ENCODE measurements at places on chromosomes 11 and 22.

DNA sequence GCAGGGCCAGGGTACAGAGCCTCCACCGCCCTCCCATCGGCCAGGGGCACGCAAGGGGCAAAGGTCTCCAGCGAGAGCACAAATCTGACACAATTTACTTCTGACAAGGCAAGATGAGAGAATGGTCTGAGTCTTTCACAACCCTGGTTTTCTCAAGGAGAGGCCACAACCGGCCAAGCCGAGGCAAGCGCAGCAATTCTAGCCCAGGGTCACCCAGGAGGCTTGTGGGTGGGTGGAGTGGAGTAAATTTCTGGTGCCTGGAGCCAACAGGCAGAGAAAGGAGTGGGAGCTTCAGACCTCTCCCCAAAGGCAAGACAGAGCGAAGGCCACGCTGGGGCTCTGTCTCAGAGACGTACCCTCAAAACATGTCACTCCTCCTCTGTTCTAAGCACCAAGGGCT is 9.3 kb downstream of the LARGE2 start:
- DNase-seq: no peak

- no peak for DNase-seq
Measured at GRCh38 chr11:59473015-59473414, at the start of gene OR4D10. TSS of gene OR4D10 (plus strand) at chr11:59473315. CDS start at chr11:59477430, 4,115 bp downstream.

GRCh38 chr22:45212306-45212709 is 28.4 kb downstream of the KIAA0930 start:
- peak; percentile 34 for DNase-seq

GRCh38 chr22:48750282-48750681 is 1077.4 kb downstream of the BRD1 start:
- no peak for DNase-seq

DNA sequence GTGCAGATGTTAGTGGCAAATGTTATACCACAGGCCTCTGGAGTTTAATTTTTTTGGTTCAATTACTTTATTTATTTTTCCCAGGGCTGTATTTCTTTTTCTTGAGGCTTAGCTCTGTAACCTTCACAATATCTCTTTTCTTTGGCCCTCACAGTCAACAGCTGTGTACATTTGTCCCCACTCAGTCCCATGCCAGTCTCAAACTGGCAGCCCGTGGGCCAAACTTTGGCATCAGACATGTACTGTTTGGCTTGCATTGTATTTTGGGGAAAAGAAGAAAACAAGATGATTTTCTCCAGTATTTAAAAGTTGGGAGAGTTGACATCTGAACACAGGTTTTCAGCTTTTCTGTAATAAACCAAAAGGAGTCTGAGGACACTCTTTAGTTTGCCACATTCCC is 87.1 kb downstream of the PRR5L start:
- DNase-seq: no peak

- DNase-seq: no peak
Measured at GRCh38 chr22:47053726-47054141, 291.3 kb downstream of the TBC1D22A start.

- no peak for DNase-seq
Measured at GRCh38 chr22:44425694-44426045, 72.4 kb downstream of the RTL6 start.

DNA sequence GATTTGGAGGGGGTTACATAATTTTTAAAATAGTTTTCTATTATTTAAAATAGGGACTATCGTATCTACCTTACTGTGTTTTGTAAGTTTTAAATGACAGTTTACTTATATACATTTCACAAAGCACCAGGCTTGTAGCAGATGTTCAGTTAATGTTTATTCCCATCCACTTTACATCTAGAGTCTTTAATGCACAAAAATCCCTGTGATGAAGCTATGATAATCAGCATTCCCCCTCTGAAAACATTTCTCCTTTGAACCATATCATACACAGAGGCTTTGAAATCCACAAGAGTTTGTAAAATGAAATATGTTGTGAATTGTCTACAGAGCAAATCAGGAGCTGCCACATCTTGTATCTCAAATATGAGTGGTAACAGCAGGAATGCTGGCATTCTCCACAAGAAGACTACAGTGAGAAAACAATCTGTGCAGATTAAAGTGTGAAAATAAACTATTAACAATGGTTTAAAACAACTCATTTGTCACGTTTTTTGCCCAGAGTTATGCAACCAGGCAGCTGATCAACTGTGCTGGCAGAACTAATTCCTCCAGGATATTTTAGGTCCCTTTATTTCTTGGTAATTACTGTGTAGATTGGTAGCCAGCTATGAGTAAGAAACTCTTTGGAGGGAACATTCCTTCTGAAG is 699.1 kb upstream of the ARHGAP42 start:
- DNase-seq: no peak

GRCh38 chr11:67344264-67344663 is 9.1 kb downstream of the POLD4 start:
- DNase-seq: no peak

GRCh38 chr11:76033699-76034098 is 172.6 kb downstream of the WNT11 start:
- DNase-seq: no peak

DNA sequence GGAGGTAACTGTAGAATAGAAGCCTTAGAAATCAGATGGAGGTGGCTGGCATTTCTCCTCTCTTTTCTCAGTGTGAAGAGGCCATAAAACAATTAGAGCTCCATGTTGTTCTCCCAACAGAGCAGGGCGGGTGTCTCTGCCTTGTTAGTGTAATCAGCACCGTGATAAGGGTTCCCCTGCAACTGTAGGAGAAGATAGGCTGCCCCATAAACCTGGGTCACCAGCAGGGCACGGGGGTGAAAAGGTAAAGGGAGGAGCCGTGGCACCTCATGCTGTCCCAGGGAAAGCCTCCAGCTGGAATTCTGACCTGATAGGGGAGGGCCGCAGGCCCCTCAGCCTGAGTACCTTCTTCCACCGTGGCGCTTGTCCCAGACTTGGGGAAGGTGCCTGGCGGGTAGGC is 68.7 kb downstream of the ISX start:
- no peak for DNase-seq

- DNase-seq: no peak
Measured at GRCh38 chr11:134532131-134532920, 120.3 kb upstream of the B3GAT1 start.

DNA sequence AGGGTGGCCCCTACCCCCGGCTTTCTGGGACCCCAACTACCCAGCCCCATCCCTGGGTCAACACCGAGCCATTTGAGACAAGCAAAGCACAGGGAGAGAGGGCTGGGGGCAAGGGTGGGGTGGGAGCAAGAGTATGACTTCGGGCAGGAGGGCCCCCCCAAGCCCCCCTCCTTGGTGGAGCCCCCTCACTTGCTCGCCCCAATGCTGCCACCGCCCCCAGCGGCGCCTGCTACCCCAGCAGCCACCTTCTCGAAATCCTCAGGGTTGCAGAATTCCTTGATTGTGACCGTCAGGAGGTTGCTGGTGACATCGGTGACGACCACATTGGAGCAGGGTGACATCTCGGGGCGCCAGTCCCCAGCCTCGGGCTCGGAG is 6.0 kb downstream of the CBX6 start:
- no peak for DNase-seq

DNA sequence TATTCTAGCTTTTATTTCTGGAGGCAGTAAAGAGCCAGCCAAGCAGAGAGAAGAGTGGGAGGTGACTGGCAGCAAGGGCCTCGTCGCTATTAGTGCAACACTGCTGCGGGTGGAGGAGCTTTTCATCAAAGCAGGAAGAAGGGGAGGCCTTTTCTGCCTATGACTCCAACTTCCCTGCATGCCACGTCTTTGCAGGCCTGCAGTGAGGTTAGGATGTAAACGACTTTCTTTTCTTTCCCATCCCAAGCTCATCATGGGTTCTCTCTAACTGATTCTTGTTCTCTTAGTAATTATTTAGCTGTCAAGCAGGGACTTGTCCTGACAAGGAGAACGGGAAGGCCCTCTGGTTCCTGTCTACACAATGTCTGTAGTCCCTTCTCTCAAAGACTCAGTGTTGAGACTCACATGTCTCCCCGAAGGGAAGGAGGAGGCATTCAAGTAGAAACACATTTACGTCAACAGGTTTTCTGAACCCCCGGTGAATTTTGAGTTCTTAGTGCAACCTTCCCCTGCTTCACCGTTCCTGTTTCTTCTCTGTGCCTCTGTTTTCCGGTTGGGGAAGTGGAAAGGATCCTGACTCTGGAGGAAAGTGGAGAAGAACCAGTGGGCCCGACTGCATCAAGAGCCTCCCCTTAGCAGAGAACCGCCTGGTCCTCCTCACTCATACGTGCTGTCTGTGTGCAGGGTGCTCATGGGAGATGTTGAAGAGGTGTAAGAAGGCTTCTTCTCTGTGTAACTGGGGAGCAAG is 56.9 kb downstream of the PACS1 start:
- DNase-seq: no peak

- no peak for DNase-seq
Measured at GRCh38 chr11:9731256-9731655, 67.4 kb downstream of the SWAP70 start.

DNA sequence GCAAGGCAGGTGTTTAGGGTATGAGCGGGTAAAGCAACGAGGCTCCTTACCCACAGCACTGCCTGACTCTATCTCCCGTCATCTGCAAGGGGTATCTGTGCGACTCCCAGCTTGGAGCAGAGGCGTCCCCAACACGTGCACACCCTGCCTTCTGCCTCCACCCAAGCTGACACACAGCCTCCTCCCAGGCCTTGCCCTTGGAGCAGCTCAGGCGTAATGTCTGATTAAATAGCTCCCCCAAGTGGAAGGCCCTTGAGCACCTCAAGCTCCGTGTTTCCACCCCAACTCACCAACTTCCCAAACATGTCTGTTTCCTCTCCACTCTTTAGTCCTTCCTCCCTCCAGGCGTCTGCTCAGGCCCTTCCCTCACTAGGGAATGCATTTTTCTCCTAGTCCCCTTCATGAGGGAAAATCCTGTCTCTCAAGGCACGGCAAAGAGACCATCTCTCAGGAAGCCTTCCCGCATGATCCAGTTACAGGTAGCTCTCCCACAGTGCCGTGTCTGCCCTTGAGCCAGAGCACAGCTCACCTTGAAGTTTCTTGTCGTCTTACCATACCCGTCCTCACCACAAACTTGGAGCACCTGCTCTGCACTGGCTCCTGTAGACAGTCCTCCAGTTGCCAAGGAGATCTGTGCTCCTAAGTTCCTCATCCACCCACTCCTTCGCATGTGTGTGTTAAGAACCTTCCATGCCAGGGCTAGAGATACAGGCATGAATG is 15.8 kb downstream of the CYB5R2 start:
- no peak for DNase-seq

DNA sequence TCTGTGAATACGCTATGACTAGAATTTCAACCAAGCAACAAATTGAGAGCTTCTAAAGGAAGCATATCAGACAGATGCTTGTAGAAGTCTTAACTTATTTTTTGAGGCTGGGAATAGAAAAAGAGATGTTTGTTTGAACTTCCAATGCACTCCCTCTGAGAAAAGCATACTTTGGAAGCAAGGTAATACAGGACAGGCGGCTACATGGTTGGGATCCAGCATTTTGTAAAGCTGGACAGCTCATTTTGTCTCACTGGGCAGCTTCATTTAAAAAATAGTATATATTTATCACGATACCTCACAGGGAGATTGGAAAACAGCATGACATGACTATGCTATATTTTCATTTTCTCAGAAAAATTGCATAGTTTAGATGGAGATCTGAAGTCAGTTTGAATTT is 821.3 kb upstream of the API5 start:
- DNase-seq: no peak

DNA sequence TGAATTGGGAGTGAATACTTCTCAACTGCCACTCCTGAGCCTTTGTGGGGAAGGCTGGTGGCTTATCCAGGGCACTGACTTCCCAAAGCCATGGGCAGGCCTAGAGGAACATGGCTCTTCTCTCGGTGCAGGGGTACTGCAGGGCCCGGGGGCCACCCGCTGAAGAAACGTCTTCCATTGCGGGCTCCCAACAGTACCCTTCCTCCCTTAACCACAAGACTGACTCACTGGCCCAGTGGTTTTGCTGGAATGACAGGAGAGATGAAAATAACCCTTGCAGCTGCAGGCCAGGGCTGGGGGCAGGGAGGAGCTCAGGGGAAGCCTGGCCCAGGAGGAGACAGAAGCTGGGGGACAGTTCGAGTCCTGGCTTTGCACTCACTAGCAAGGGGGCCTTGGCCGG is 13.5 kb downstream of the TXN2 start:
- DNase-seq: no peak

GRCh38 chr11:3831378-3832239 is 9.2 kb downstream of the RHOG start:
- DNase-seq: no peak

DNA sequence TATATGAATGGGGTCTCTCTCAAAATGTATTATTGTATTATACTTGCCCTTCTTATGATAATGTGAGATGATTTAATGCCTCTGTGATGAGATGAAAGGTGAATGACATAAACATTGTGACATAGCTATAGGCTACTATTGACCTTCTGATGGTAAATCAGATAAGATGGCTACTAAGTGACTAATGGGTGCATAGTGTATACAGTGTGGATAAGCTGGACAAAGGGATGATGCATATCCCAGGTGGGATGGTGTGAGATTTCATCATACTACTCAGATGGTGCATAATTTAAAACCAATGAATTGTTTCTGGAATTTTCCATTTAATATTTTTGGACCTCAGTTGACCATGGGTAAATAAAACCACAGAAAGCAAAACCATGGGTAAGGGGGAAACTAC is 243.5 kb downstream of the SBF2 start:
- peak; percentile 16 for DNase-seq

GRCh38 chr11:88300888-88301487 is 36.5 kb downstream of the CTSC start:
- DNase-seq: no peak

DNA sequence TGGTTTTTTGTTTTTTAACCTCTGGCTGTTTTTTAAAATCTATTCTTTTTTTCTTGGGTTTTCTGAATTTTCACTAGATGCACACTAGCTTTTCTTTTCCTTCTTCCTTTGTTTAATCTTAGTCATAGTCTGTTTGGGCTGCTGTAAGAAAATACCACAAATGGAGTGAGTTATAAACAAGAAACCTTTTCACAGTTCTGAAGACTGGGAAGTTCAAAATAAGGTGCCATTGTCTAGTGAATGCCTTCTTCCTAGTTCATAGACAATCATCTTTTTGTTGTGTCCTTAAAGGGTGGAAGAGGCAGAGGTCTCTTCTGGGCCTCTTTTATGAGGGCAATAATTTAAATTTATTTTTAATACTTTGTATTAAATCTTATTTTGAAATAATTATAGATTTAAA is 532.9 kb upstream of the ANO5 start:
- no peak for DNase-seq

DNA sequence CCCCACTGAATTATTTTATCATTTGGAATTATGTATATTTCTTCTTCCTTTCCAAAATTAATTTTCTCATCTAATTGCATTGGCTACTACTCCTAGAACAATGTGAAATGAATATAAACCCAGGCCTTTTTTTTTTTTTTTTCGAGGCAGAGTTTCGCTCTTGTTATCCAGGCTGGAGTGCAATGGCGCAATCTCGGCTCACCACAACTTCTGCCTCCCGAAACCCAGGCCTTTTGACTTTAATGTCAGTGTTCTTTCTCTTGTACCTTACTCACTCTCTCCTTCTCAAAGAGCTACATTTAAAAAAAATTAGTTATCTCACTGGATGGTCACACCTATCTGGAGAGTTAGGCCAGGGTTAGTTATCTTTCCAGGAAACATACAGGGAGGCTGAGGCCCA is 35.3 kb upstream of the LRRC32 start:
- no peak for DNase-seq
